ENCODE measurements at places on chromosomes 7 and 10.

DNA sequence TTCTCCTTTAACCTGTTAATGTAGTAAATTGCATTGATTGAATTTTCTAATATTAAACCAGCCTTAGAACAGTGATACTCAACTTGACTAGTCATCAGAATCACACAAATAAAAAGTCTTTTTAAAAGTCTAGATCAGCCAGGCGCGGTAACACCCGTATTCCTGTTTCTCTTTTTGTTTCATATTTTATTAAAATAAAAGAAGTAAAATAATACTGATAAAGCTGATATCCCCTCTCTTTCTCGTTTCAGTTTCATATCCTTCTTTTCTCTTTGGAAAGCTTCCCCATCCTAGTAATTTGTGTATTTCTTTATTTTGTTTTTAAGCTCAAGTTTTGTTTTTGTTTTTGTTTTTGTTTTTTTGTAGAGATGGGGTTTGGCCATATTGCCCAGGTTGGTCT lies 9.3 kb downstream of the SMO start:
- DNase-seq = no peak

- no peak for DNase-seq
Observed at GRCh38 chr7:90178679-90179278, 24.5 kb downstream of the STEAP1 start.

DNA sequence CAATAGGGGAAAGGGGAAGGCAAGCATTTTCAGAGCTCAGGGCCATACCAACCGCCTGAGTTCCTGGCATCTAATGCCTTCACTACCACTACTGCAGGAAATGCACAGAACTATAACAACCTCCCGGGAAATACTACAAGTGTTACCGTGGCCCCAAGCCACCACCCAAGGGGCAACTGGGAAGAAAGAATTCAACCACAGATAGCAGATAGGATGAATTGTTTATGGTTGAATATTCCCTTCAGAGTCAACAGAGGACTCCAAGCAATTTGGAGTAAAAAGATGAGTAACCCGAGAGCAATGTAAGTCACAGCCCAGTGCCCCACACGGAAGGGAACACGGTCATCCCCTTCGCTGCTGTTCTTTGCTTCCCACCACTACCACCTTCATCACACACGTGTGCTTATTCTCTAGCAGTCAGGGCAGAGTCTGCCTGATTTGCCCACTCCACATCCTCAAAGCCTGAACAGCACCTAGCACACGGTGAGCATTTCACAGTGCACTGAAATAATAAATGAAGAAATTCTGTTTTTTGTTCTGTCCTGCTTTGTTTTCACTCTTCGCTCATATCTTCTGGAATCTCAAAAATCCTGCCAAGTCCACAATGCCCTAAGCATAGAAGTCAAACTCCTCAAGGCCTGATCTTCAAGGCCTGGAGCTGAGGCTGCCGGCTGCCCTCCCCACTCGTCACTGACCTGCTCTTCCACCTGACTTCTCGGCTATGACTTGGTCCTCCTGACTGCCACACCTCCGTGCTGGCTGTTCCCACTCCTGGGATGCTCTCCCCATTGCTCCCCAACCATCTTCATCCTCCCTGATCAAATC lies 221.1 kb downstream of the KCNMA1 start:
- DNase-seq = no peak

DNA sequence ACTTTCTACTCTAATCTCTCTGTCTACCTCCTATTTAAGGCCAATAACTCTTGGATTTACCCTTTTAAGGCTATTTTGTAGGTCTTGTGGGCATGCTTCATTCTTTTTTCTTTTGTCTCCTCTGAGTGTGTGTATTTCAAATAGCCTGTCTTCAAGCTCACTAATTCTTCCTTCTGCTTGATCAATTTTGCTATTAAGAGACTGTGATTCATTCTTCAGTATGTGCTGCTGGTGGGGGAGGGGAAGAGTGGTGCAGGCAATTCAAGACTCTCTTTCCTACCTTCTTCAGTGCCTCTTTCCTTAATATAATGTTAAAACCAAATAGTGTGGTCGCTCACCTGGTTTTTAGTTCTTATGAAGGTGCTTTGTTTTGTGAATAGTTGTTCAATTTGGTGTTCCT lies 20.0 kb downstream of the ABCB1 start:
- DNase-seq = no peak

- DNase-seq = no peak
Observed at GRCh38 chr10:5449823-5450222, 37.5 kb downstream of the NET1 start.

- DNase-seq = no peak
Observed at GRCh38 chr7:141915565-141915964, 634 bp upstream of the OR9A4 start.

GRCh38 chr7:1690359-1690958 lies 20.4 kb downstream of the ELFN1 start:
- DNase-seq = no peak

GRCh38 chr10:132816718-132817117 lies 30.8 kb upstream of the NKX6-2 start:
- no peak for DNase-seq

DNA sequence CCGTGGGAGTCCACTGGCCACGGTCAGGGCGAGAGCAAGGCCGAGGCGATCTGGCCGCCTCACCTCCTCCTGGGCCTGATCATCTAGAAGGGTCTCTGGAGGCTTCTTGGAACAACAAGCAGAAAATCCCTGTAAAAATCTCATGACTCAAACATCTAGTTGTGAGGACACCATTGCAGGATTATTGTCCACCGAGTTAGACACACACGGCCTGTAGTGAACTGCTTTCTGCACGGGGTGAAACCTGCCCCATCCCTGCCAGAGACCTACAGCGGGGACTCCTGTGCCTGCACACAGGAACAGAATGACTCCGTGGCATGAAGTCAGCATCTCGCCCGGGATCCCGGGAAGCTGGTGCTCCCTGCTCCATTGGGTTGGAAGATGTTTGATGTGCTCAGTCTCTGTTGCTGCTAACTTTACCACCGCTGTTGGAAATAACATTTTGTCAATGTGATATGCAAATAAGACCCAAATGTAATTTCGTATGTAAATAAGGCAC lies 267.0 kb upstream of the TCERG1L start:
- DNase-seq = no peak

DNA sequence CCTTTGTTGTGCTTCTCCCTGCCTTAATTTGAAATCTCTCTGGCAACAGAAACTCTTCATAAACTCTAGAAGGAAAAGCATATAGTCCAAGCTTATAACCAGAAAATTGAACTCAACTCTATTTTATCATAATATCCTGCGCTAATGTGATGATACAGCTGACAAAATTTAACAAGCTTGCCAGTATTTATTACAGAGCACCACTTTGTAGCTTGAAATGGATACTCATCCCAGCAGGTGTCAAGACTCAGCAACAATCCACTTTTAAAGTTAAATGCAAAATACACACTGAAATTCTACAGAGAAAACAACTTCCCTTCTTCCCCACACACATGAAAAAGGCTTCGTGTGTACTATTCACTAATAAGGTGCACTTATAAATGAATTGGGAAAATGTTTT lies 228.9 kb downstream of the AGMO start:
- DNase-seq = no peak

- DNase-seq = no peak
Observed at GRCh38 chr10:132927824-132928223, 14.5 kb downstream of the CFAP46 start.

DNA sequence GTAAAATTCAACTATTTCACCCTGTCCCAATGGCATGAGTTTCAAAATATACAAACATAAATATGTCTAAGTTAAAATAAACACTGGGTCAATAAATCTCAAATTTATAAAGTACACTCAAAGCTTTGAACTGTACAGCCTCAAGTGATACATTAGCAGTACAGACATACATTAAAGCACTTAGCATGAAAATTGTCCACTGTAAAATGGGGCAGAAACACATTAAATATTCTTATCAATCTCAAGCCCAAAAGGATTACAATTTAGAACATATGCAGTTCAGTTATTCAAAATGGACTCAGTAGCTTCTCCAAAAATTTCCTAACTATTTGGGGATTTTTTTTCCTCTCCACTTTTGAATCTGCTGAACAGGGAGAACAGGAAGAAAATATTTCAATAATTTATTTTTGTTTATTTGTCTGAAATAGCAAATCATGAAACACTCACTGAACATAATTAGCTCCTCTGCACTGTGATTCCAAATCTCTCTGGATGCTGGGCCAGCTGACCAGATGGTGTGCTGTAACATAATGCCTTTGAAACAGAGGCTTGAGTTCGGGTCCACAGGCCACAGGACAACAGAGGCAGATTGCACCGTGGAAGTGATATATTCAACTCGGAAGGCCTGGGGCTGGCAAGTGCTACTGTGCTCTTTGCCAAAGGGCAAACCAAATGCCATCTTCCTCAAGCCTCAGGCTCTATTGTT lies 248.9 kb upstream of the LRRN3 start:
- DNase-seq = no peak

DNA sequence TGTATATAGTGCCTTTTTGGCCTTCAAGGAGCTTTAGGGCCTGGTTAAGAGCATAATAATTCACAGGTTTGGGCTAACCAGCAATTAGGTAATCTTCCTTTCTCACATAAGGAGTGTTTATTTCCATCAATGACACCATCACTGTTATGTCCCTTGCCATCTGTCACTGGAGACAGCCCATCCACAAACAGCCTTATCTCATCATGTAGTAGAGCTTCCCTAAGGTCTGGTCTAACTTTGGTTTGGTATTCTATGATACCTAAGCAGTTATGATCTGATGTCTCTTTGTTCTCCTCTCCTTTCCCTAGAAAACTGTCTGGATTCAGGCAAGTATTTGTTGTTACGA lies 26.4 kb downstream of the MAPK8 start:
- DNase-seq = no peak

GRCh38 chr7:1068619-1069018 lies 19.3 kb upstream of the GPER1 start:
- DNase-seq = no peak

DNA sequence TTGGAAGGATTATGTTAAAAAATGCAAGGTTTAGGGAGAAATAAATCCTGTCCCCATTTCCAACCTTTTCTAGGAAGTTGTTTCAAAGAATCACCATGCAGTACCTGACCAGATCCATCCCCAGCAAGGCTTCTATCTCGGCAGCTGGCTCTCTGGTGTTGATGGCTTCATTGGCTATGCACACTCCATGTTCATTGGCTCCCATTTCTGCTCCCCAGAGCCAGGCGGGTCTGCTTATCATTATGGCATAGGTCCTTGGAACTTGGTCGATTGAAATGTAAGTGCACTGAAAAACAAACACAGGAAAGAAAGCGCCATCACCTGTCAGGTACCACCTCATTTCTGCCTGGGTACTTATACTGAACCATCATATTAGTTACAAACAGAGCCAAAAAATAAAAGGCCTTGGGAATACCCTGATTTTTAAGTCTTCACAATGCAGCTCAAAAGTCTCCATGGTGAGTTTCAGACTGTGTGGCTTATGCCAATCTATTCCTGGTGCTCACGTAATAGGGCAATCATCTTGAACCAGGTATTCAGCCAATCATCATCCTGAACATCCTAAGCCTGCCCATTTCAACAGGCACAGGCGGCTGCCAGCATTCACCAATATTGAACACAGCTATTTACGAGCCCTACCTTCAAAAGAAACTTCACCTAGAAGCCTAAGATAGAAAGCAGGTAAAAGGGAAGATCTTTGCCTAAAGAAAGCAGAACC lies 34.4 kb downstream of the SCRN1 start:
- DNase-seq = no peak

DNA sequence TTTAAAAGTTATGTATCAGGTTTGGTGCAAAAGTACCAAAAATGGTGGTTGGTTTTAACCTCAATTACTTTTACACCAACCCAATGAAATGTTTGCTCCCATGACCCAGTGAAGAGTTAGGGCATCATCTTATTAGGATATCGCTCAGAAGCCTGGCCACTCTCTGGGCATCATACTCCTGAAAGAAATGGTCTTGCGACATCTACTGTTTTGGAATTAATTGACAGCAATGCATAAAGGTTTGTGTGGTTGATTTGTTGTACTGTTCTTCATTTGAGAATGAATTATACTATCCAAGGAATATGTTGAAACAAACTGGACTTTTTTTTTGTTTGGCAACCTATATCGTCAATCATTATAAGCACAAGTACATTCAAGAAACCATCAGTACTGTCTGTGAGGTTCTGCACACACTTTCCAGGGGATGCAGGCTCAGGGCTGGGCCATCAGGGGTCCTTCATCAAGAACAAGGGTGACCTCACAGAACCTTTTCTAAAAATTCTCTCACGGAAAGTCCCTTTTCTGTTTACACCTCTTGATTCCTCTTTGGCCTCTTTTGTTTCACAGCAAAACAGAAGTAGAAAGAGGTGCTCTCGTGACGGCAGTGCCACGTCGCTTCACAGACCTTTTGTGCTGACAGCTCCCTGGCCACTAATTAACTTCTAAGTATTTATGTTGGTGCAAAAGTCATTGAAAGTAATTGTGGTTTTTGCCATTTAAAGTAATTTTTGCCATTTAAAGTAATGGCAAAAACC lies 117.2 kb upstream of the KLF6 start:
- no peak for DNase-seq

GRCh38 chr10:89156161-89156835 lies 50.8 kb downstream of the CH25H start:
- no peak for DNase-seq

DNA sequence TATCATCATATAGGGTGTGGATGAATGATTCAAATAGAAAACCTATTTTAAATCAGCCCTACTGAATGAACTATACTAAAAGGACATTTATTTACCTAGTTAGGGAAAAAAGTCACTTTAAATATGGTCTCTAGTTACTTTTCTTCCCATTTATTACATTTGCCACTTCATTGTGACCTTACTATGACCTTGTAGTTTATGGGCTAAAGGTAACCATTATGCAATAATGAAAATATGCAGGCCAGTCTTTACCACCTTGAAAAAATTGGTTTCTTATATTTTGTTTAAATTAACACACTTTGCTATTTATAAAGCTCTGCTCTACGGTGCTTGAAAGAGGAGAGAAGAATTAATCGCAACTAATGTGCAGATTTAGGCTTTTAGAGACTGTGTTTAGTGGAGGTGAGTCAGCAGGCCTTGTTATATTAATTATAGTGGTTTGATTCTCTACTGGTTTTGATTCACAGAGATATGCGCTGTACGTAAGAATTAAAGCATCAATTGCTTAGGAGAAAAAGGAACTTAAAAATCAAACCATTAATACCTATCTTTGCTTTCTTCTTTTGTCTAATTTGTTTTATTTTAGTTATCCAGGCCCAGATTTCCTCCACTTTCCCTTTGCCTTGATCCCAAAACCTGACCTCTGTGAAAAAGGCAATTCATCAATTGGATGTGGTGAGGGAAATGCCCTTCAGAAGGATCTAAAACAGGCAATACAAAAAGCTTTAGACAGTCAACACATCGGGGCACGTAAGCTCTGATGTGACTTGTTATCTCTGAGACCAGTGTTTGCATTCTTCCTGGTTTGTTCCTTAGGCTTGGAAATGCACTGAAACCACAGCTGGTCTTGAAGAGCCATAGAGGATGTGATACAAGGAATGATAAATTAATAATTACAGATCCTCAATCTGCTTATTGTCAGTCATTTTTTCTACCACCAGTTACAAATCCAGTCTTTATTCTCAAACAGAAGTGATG lies 141.2 kb upstream of the HDAC9 start:
- no peak for DNase-seq

GRCh38 chr7:64101943-64102655 lies 56.9 kb downstream of the ZNF727 start:
- no peak for DNase-seq

Measured in SK-N-MC (cell line).